ENCODE measurements at places on chromosomes 2 and 18.

GRCh38 chr2:880201-880970 lies 70.3 kb upstream of the SNTG2 start:
- no peak for DNase-seq

GRCh38 chr2:100059638-100060037 lies 82.8 kb downstream of the AFF3 start:
- DNase-seq, result no peak

DNA sequence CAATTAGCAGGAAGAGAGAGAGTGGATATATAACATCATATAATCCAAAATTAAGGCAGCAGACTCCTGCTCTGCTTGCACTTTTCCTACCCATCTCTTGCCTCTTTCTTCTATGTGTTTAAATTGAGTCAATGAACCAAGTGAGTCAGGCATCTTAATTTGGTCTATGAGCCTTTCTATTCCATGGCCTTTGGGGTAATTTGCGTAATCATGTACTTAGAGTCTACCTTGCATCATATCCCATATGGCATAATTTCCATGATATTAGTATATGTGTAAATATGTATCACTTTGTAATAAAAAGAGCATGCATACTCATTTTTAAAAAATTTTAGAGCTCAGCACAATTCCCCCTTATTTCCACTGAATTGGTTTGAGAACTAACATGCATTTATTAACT lies 555.2 kb downstream of the STK39 start:
- DNase-seq, result no peak

GRCh38 chr2:38224821-38225437 lies 149.0 kb upstream of the CYP1B1 start:
- no peak for DNase-seq

GRCh38 chr2:22737144-22737543 lies 647.8 kb upstream of the KLHL29 start:
- no peak for DNase-seq

DNA sequence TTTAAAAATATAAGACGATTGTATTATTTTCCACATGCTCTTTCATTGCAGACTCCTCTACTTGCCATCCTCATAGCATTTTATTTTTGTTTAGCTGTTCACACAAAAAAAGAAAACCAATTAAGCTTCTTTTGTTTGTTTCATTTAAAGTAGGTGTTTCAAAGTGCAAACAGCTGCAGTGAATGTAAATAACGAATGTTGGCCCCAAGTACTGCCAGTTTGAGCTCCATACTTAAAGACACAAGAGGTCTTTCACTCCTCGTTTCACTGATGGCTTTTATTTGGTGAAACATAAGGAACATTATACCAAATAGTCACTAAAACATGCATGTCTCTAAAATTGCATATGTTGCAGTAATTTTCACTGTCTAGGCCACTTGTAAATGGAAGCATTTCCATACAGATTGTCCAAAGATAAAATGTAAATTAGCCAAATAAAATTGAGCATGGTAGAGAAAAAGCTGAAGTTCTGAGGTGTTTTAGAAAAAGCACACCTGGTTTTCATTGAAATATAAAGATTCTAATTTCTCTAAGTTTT lies 253.4 kb downstream of the TMX3 start:
- no peak for DNase-seq

DNA sequence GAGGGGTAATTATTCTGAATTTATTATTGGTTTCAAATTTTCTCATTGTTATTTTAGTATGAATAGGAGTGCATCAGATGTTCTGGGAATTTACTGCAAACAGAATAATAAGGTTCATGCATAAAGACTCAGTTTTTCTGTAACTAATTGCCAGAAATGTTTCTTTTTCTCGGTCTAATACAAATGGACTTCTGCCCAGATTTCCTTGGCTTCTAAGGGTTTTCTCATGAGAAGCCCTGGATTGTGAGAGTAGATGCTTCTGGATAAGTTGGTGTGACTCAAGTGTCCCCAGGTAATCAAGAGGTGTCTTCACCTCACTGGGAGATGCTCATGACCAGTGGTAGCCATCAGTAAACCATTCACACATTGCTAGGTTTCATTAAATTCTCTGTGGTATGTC lies 78.5 kb downstream of the CCDC85A start:
- DNase-seq, result no peak

GRCh38 chr18:63890950-63891304 lies 3.4 kb downstream of the SERPINB2 start:
- no peak for DNase-seq

DNA sequence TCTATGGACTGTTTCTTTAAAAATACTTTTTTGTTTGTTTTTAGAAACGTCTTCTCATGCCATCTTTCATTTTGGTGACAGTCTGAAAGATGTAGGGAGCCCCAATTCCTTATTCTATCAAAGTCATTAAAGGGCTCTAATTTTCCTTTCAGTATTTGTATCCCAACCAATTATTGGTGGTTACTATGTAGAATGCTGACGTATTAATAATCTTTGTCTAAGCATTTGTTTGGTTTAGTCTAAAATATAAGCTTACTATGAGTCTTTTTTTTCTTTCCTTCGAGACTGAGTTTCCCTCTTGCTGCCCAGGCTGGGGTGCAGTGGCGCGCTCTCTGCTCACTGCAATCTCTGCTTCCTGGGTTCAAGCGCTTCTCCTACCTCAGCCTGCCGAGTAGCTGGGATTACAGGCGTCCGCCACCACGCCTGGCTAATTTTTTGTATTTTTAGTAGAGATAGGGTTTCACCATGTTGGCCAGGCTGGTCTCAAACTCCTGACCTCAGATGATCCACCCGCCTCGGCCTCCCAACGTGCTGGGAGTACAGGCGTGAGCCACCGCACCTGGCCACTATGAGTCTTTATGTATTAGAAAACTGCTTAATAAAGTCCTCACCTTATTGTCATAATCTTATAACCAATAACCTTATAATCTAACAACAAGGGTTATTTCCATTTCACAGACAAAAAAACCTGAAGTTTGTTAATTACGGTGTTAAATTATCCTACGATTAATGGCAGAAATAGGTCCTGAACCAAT lies 849 bp upstream of the VRK2 start:
- DNase-seq, result no peak

DNA sequence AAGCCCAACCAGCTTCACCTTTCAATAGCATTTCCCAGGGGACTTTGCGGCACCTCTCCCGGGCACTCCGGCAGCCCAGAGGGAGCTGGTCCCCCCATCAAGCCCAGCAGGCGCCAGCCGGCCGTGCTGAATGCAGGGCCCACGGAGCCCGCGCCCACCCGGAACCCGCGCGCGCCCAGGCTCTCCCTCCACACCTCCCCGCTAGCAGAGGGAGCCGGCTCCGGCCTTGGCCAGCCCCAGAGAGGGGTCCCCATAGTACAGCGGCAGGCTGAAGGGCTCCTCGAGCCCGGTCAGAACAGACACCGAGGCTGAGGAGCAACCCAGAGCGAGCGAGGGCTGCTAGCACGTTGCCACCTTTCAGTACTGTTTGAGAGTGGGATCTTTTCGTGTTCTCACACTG lies 300.8 kb downstream of the DSEL start:
- DNase-seq, result no peak

DNA sequence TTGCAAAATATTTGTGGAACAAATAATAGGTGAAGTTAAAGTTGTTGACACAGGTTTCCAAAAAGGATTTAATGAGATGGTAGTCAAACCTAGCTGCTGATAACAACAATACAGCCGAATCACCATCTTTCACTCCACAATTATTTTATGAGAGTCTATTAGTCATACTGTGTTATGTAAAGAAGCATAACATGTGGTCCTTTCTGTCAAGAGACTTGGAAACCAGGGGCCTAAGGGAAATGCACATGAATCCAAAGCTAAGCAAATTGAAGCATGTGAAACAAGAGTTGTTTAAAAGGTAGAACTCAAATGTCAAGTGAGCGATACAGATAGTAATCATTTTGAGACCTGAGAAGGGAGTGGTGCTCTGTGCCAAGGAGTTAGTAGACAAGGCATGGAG lies 16.0 kb downstream of the CD28 start:
- no peak for DNase-seq

DNA sequence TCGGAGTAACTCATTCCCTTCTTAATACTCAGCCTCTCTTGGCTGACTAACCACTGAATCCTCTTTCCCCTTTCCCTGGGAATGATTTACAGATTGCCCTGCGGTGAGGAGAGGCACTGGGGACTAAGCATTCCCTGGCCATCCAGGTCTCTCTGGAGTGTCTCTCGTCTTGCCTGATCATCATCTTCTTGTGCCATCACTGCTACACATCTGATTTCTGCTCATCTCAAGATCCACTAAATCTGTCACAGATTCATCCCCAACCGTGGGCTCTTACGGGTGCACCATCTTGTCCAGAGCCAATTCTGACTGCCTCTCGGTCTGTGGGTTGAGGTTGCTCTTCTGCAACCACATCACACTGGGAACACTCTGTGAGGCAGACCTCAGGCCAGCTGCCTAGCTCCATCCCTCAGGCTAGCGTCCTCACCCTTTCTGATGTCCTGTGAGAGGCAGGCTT lies 12.0 kb downstream of the SFTPB start:
- no peak for DNase-seq

DNA sequence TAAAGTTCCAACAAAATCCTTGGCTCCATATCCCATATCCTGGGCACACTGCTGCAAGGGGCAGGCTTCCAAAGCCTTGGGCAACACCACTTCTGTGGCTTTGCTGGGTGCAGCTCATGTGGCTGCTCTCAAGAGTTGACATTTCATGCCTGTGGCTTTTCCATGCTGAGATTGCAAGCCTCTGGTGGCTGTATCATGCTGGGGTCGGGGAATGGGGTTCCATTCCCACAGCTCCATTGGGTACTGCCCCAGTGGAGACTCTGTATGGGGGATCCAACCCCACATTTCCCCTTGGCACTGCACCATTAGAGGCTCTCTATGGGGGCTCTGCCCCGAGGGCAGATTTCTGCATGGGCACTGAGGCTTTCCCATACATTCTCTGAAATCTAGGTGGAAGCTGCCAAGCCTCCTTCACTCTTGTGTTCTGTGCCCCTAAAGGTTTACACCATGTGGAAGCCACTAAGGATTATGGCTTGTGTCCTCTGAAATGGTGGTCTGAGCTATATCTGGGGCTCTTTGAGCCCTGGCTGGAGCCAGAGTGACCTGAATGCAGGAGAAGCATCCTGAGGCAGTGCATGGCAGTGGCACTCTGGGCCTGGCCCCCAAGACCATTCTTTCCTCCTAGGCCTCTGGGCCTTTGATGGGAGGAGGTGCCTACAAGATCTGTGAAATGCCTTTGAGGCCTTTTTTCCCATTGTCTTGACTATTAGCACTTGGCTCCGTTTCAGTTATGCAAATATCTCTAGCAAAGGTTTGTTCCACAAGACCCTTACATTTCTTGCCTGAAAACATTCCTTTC lies 107.9 kb downstream of the PTGR3 start:
- DNase-seq, result no peak

GRCh38 chr2:144361742-144362141 lies 158.2 kb downstream of the ZEB2 start:
- no peak for DNase-seq

GRCh38 chr2:152383702-152384101 lies 48.7 kb downstream of the FMNL2 start:
- DNase-seq, result no peak

- DNase-seq, result no peak
Observed at GRCh38 chr2:11699686-11700670, 30.0 kb upstream of the NTSR2 start.

DNA sequence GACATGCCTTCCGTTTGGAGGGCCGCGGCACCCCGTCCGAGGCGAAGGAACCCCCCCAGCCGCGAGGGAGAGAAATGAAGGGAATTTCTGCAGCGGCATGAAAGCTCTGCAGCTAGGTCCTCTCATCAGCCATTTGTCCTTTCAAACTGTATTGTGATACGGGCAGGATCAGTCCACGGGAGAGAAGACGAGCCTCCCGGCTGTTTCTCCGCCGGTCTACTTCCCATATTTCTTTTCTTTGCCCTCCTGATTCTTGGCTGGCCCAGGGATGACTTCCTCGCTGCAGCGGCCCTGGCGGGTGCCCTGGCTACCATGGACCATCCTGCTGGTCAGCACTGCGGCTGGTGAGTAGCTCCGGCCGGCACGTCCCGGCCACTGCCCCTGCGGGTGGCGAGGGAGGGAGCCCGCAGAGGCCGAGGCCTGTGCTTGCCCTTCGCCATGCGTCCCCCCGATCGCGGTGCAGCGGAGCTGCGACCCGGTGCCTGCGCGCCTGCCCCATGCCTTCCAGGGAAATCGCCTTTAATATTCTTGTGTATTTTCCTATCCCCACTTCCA lies 1.2 kb downstream of the BMPR2 start:
- DNase-seq, result no peak

GRCh38 chr2:1782514-1782913 lies 38.2 kb upstream of the PXDN start:
- DNase-seq, result no peak

DNA sequence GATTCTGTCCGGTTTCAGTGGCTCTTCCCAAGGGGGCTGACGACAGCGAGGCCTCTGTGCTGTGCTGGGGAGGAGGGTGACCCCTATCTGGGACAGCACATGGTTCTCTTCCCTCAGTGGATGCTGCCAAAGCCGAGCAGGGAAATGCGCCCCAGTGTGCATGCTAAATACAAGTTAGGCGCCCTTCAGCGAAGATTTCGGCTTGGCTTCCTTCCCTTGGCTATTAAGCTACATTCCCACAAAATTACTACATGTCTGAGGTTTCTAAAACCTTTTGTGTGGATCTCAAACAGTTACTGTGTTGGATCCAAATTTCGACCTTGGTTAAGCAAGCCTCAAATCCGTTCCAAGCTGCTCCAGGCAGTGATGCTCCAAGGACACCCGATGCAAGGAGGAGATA lies 440.3 kb downstream of the NRXN1 start:
- no peak for DNase-seq

DNA sequence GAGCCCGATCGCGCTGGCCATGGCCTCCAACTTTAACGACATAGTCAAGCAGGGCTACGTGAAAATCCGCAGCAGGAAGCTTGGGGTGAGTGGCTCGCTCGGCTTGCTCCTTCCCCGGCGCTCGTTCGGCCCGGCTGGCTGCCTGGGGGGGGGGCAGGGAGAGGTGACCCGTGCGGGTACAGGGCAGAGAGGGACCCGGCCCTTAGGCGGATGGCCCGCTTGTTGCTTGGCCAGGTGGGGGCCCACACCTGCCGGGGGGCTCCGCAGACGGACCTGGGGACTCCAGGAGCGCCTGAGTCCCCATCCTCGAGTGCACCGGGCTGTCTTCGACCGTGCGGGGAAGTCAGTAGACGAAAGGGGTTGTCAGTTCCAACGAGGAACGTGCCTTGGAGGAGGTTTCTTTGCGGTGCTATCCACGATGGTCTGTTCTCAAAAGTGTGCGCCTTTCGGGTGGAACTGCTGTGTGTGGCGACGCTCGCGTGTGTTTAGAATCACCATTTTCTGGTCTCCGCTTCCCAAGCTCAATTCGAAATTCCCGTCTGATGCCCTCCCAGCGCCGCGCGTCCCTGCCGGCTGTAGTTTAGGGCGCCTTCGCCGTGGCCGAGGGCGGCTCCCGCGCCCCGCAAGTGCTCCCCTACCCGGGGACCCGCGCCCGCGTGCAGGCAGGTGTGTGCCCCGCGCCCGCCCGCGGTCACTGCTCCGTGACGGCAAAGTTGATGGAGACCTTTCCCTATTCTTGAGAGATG lies 711 bp downstream of the DOK6 start:
- DNase-seq, result no peak

DNA sequence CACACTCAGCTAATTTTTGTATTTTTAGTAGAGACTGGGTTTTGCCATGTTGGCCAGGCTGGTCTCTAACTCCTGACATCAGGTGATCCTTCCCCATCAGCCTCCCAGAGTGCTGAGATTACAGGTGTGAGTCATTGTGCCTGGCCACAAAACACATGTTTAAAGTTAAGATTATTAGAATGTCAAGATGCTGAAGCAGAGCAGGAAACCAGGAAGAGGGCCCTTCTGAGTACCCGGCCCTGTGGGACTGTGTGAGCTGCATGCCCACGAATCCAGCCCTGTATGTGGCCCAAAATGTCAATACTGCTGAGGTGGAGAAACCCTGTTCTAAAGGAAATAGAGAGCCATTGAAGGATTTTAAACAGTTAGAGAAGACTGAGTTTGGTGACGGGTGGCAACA lies 31.0 kb upstream of the REV1 start:
- DNase-seq, result no peak
